ENCODE measurements at places on chromosomes 1 and 21. TPM values are rescaled to one million over a fixed set of nuclear protein-coding genes. Genes with fewer than 3 reads are reported as not detected.

CR1 gene
- not detected for total RNA-seq

DPT gene
- not detected for total RNA-seq

- no peak for DNase-seq
Measured at GRCh38 chr1:114033961-114034360, 54.7 kb downstream of the OLFML3 start.

GRCh38 chr1:24058671-24059455 is 53.1 kb downstream of the MYOM3 start:
- DNase-seq: no peak
